Thyroid gland (tissue), 4 donors: ENCODE measurements at places on chromosomes 7 and 10. TPM values are rescaled to one million over a fixed set of nuclear protein-coding genes. Genes with fewer than 3 reads are reported as not detected.

The MGAM2 gene
- not detected for total RNA-seq

DNA sequence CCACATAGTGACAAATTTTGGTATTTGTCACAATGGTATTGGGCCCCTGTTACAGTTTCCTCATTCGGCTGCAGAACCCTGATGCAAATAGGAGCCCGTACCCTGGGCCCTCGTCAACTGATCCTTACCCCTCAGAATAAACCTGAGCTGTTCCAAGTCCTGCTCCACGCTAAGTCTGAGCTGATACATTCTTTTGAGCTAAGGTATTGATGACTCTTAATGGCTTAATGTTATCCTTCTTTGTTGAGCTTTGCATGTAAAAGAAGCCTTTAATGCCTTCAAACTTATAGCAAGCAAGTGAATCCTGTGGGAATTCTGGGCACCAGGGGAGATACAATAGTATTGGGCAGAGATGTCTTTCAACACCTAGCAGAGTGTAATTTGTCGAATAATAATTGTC, 31.8 kb downstream of the GATA3 start:
- H3K4me1 ChIP-seq = no peaks in the 10 kb centered on the region
- no peak overlapping the region for H3K4me3 ChIP-seq
- H3K27me3 ChIP-seq = no peaks in the 10 kb centered on the region
- H3K27ac ChIP-seq = no peak overlapping the region
- DNase-seq = no peak
- no peaks in the 10 kb centered on the region for H3K36me3 ChIP-seq

The ARF5 gene
- 246 TPM for total RNA-seq

DNA sequence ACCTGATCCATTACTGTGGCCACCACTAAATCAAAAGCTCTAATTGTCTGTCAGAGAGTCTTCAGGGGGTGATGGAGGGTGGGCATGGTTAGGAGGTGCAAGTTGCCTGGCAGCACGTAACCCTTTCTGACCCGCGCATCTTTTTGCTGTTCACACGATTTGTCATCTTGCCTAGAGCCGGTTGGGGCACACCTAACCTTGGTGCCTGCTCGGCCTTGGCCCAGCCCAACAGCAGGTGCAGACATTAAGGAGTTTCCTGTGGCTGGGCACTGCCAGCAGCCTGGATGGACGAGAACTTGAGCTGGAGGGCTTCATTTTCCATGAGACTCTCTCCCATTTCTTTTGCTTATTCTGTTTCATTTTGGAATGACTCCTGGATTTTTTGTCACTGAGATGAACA, 41.0 kb upstream of the PTF1A start:
- H3K27me3 ChIP-seq = no peaks in the 10 kb centered on the region
- H3K4me1 ChIP-seq = peaks cover 5% of the 10 kb centered on the region
- H3K36me3 ChIP-seq = no peaks in the 10 kb centered on the region
- DNase-seq = no peak
- H3K4me3 ChIP-seq = no peak overlapping the region

The CDK6 gene
- 14.2 TPM for total RNA-seq

DNA sequence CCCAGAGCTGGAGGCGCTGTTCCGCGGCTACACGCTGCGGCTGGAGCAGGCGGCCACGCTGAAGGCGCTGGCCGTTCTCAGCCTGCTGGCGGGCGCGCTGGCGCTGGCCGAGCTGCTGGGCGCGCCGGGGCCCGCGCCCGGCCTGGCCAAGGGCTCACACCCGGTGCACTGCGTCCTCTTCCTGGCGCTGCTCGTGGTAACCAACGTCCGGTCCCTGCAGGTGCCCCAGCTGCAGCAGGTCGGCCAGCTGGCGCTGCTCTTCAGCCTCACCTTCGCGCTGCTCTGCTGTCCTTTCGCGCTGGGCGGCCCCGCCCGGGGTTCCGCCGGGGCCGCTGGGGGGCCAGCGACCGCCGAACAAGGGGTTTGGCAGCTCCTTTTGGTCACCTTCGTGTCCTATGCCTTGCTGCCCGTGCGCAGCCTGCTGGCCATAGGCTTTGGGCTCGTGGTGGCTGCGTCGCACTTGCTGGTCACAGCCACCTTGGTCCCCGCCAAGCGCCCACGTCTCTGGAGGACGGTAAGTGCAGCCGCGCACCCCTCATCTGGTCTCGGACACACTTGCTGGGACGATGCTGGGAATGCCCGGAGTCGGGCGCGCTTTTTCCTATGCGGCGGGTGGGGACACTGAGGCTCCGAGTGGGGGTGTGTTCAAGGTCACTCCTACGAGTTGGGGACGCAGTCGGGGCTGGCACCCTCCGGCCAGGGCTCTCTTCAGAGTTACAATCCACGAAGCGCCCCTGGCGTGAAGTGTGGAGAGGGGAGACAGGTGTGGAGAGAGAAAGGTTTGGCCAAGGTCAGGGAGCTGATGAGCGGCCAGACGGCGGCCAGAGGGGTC, 717 bp downstream of the ADCY1 start:
- H3K27ac ChIP-seq = no peak overlapping the region
- peaks cover 13% of the 10 kb centered on the region for H3K4me1 ChIP-seq
- peak overlapping the region; percentile 72 for H3K4me3 ChIP-seq
- DNase-seq = peak; percentile 40

The EIF4EBP2 gene
- total RNA-seq = 64.4 TPM

The ITPRID1 gene
- not detected for total RNA-seq

DNA sequence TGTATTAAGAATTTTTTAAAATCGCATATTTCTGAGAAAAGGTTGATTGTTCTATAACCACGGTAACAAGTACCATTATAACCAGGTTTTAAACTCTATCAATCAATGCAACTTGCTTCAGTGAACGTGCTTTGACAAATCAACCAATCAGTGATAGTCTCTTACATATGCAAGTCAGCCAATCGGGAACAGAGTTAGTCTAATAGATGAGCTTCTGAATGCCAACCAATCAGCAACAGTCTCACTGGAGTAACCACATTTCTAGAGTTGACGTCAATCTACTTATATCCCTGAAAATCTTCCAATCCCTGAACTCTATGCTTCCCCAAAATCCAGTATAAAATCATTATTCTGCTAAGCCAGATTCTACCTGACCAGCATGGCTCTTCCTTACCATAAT, 44.7 kb upstream of the TRUB1 start:
- no peak overlapping the region for H3K4me3 ChIP-seq
- no peak for DNase-seq
- no peaks in the 10 kb centered on the region for H3K36me3 ChIP-seq
- H3K27me3 ChIP-seq = no peaks in the 10 kb centered on the region
- no peak overlapping the region for H3K27ac ChIP-seq
- H3K4me1 ChIP-seq = no peaks in the 10 kb centered on the region

The CBLL1 gene
- total RNA-seq = 27.0 TPM

GRCh38 chr7:42227541-42227935, 9.5 kb downstream of the GLI3 start:
- H3K27ac ChIP-seq = no peak overlapping the region
- no peak overlapping the region for H3K4me3 ChIP-seq
- H3K4me1 ChIP-seq = peaks cover 16% of the 10 kb centered on the region
- DNase-seq = no peak
- no peaks in the 10 kb centered on the region for H3K36me3 ChIP-seq

GRCh38 chr10:19385846-19386450, 337.3 kb downstream of the MALRD1 start:
- DNase-seq = no peak
- no peaks in the 10 kb centered on the region for H3K27me3 ChIP-seq
- H3K4me3 ChIP-seq = no peak overlapping the region
- H3K4me1 ChIP-seq = no peaks in the 10 kb centered on the region
- H3K27ac ChIP-seq = no peak overlapping the region

The ELFN1 gene
- 0.96 TPM for total RNA-seq

DNA sequence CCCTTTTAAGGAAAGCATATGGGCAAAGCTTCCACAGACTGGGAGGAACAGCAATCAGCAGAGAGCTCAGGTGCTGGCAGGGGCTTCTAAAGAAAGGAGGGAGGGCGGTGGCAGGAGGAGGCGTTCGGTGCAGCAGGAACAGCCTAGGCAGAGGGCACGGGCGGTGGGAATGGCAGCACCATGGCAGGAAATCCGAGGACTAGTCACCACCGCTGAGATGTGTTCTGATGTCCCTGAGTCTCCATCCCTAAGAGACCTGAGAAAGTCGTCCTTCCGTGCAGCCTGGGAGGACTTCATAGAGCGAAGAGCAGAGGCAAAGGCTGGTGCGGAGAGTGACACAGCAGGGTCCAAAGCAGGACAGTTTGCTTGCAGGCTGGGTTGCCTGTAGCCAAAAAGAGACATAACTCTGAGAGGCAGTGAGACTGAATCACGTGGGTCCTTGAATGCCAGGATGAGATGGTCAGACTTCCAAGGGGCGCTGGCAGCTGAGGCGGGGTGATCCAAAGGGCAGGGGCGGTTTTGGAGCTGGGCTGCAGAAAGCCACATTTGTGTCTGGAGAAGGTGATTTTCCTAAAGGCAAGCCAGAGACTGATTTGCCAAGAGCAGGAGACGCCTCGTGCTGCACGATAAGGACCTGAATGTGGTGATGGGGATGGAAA, 35.8 kb upstream of the GRID1 start:
- H3K27me3 ChIP-seq = no peaks in the 10 kb centered on the region
- H3K4me1 ChIP-seq = peaks cover 31% of the 10 kb centered on the region

The PAX4 gene
- total RNA-seq = not detected

The COX15 gene
- 30.6 TPM for total RNA-seq

DNA sequence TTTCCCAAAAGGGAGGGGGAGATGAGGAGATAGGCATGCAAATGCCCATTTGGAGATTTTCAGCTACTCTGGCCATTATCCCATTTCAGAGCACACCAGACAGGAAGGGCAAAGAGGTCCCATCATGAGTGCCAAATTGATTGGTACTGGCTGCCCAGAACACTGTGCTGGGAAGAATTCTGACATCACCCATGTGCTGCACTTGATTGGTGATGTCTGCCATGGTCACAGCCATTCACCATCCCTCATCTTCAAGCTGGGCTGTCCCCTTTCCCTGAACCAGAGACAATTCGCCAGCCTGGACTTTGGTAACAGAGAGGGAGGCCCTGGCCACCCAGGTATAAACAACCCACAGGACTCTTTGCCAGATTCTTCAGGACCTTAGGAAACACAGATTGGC, 23.2 kb upstream of the RADIL start:
- no peaks in the 10 kb centered on the region for H3K27me3 ChIP-seq
- H3K4me3 ChIP-seq = no peak overlapping the region
- H3K36me3 ChIP-seq = no peaks in the 10 kb centered on the region
- no peak overlapping the region for H3K27ac ChIP-seq
- peaks cover 6% of the 10 kb centered on the region for H3K4me1 ChIP-seq

The C10orf67 gene
- not detected for total RNA-seq

DNA sequence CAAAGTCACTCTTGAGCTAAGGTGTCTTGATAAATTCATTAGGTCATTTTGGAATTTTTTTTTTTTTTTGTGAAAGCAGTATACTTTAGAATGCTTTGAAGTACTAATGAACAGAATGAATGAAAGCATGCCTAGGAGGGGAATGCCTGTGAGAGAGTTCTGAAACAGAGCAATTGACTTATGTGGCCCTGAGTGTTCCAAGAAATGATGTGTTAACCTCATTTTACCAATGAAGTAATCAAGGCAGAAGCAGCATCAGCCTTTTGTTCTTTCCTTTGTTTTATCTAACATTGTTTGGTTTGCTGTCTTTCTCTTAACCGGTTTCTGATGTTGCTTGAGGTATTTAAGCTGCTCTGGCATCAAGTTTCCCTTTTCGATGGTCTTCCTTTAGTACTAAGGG, 154.6 kb upstream of the HGF start:
- H3K4me1 ChIP-seq = no peaks in the 10 kb centered on the region
- H3K27me3 ChIP-seq = no peaks in the 10 kb centered on the region
- H3K4me3 ChIP-seq = no peak overlapping the region
- DNase-seq = no peak
- no peak overlapping the region for H3K27ac ChIP-seq
- no peaks in the 10 kb centered on the region for H3K36me3 ChIP-seq

- no peak for DNase-seq
- H3K27ac ChIP-seq = no peak overlapping the region
- H3K4me3 ChIP-seq = no peak overlapping the region
- H3K36me3 ChIP-seq = no peaks in the 10 kb centered on the region
- no peaks in the 10 kb centered on the region for H3K27me3 ChIP-seq
Measured at GRCh38 chr7:32167256-32167655, 97.0 kb upstream of the PDE1C start.

The LRRC61 gene
- total RNA-seq = 9.9 TPM

DNA sequence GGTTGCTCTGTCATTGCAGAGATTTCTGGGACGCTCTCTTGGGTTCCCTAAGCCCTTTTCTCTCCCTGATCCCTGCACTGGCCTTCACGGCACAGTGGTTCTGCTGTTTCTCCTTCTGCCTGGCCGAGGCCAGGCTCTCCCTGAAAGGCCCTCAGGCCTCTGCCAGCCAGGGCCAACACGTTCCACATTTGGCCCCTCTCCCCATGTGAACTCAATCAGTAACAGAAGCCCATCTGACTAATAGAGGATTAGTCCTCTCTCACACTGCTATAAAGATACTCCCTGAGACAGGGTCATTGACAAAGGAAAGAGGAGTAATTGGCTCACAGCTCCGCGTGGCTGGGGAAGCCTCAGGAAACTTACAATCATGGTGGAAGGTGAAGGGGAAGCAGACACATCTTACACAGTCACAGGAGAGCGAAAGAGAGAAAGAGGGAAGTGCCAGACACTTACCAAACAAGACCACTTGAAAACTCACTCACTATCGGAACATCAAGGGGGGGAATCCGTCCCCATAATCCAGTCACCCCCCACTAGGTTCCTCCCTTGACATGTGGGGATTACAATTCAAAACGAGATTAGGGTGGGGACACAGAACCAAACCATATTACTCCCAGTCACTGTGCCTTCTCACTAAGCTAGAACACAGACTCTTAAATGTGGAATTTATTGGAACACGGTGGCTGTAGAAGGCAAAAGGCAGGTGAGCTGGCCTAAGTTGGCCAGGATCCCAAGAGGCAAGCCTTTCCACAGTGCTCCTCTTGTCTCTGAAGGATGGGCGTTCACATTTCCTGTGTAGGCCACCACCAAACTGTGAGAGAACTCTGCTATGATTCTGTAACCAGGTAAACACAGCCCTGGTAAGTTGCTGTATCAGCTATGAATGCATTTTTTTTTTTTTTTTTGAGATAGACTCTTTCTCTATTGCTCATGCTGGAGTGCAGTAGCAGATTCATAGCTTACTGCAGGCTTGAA, 8.8 kb downstream of the FZD8 start:
- peaks cover 9% of the 10 kb centered on the region for H3K4me1 ChIP-seq
- no peak overlapping the region for H3K4me3 ChIP-seq
- no peaks in the 10 kb centered on the region for H3K36me3 ChIP-seq
- H3K27ac ChIP-seq = peak overlapping the region; percentile 34
- H3K27me3 ChIP-seq = no peaks in the 10 kb centered on the region
- peak; percentile 65 for DNase-seq

The PON3 gene
- 6.1 TPM for total RNA-seq
